Heart left ventricle (tissue), 16 donors: ENCODE measurements at places on chromosomes 16 and 17.

DNA sequence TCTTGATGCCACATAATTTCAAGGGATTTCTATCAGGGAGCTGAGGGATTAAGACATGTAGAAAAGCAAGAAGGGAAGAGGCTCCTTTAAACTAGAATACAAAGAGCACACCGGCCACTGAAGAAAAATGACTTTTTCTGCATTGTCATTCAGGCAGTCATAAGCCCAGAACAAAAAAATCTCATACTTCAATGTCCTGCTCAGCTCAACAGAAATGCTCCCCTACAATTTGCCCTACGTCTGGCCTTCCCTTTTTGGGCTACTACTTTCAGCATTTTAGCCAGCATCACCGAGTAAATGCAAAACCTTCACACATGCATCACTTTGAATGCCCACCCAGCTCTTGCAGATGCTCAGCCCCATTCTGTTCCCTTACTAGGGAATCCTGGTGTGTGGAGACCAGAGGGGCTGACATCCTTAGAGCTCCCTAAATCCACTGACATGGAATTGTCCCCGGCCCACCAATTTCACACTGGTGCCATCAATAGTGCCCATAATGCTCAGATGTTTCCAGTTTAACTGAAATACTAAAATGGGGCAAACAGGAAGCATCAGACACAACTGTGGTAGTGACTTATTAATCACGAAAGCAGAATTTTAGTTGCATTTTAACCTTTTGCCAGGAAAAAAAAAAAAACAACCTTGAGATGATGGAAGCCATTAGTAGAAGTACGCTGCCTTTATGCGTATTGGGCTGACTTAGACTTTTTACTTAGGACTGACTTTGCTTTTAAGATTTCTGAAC is 2.7 kb downstream of the MAP3K14 start:
- no peak for DNase-seq

- no peak for DNase-seq
Measured at GRCh38 chr16:71467810-71468209, 5.8 kb upstream of the ZNF23 start.

- no peak for DNase-seq
Measured at GRCh38 chr17:72985882-72986720, 106.4 kb downstream of the SLC39A11 start.

DNA sequence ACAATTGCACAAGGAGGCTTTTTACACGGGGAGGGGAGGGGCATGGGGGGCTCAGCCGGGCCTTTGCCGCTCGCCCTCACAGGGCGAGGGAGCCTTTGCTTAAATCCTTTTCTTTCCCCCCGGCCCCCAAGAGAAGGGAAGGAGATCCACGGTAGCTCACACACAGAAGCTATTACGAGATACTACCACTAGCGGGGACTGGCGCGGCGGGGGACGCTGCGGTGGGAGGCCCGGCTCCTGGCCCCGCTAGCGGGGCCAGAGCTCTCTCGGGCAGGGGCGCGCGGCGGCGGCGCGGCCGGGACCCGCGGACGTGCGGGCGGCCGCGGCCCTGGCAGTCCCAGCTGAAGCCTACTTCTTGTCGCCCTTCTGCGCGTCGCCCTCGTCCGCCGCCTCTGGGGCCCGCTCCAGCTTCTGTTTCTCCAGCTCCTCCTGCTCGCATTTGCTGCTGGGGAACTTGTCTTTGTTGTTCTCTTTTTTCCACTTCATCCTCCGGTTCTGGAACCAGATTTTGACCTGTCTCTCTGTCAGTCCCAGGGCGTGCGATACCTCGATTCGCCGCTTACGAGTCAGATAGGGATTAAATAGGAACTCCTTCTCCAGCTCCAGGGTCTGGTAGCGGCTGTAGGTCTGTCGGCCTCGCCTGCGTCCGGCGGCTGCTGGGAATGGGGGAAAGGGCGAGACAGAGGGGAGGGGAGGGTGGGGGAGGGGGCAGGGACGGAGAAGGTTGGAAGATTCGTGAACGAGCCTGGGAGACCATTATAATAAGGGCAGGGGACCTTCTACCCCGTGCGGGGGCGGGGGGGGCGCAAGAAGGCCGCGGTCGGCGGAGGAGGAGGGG is 2.0 kb downstream of the HOXB8 start:
- DNase-seq, result no peak

GRCh38 chr16:75534560-75535205 is 1.2 kb downstream of the CHST5 start:
- no peak for DNase-seq

- DNase-seq, result no peak
Measured at GRCh38 chr16:22789281-22789945, 24.5 kb upstream of the HS3ST2 start.

DNA sequence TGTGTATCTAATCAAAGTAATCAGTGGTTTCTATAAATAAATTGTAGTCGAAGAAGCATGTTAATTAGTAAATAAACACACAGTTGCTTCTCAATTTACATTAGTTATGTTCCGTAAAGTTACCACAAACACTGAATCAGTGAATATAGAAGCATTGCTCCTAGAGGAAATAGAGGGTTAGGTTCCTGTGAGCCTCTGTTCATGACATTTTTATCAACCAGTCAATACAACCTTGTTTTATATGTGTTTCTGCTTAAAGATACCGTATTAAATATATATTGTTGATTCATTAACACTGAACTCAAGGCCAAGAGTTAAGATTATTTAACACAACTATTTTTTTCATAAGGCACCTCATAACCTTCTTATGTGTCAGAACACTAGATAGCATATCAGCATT is 134.3 kb downstream of the PPM1E start:
- no peak for DNase-seq
